ENCODE measurements at places on chromosomes 5 and 9.

GRCh38 chr9:112041536-112042243 lies 133.4 kb downstream of the SUSD1 start:
- DNase-seq: no peak

DNA sequence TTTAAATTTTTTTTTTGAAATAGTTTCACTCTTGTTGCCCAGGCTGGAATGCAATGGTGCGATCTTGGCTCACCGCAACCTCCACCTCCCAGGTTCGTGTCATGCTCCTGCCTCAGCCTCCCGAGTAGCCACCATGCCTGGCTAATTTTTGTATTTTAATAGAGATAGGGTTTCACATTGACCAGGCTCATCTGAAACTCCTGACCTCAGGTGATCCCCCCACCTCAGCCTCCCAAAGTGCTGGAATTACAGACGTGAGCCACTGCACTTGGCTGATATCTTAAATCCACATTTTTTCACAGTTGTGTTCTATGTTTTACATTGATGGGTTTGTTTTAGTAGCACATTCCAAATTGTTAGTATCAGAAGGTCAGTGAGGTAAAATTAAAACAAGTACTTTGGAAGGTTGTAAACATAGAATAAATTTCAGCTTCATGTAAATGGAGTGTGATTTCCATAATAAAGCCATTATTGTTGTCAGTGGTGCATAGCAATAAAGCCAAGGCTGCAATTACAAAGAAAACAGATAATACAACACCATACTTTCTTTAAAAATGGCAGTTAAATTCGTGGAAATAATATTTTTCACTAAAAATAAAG lies 287.2 kb downstream of the ARRDC3 start:
- no peak for DNase-seq

GRCh38 chr9:17082343-17083064 lies 52.3 kb upstream of the CNTLN start:
- no peak for DNase-seq

DNA sequence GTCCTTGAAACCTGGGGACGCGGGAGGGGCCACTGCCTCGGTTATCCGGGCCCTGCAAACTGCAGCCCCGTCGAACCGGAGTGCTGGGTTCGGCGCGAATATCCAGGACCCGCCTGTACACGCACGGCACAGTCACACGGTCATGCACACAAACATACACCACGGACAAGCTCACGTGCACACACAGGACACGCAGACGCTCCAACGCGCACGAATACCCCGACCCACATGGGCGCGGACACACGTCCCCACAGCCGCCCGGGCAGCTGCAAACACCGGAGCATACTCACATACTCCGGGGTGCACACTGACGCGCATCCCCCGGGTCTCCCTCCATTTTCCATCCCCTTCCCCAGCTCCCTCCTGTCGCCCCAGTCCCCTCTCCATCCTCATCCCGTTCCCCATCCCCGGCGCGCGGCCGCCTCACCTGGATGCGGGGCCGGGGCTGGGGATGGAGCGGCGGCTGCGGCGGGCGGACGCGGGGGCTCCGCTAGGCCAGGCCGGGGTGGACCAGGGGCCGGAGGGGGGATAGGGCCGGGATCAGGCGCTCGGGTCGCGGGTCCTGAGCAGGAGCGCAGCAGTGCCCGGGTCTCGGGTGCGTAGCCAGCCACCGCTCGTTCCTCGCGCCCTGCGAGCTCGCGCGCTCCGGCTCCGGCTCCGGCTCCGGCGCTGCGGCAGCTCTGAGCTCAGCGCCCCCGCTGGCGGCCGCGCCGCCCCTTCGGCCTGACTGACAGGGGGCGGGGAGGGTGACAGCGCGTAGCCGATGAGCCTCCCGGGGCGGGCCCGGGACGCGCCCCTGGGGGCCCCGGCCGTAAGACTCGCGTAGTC lies at the start of the genes EIF4E1B and SNCB:
Gene EIF4E1B, plus strand, starts transcription at position 823 of the 828 bp plus-strand sequence. CDS start 12,113 bp downstream, outside the sequence.
Gene SNCB, minus strand, starts transcription at position 682 of the 828 bp plus-strand sequence. CDS start 880 bp downstream, outside the sequence.
- DNase-seq: peak; percentile 4

DNA sequence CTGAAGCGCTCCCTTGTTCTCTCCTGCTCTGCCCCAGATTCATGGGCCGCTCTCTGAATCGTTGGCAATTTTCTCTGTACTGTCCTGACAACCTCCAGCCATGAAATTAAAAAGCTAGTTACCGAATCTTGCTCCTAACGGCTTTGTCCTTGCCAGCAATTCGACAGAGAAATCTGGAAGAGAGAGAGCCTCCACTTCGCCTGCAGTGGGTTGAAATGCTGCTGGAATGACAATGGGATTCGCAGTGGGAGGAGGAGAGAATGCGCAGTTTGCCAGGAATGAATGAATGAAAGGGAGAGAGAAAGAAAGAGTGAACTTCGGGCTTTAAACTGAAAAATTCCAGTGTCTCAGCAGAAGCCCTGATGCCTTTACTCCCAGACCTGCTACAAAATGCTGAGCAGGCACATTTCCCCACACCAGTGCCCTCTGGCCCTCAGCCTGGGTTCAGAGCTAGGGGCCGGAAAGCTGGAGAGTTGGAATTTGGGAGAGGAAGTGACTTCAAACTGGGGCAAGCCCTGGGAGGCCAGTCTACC lies 11.5 kb upstream of the BOD1 start:
- DNase-seq: no peak

DNA sequence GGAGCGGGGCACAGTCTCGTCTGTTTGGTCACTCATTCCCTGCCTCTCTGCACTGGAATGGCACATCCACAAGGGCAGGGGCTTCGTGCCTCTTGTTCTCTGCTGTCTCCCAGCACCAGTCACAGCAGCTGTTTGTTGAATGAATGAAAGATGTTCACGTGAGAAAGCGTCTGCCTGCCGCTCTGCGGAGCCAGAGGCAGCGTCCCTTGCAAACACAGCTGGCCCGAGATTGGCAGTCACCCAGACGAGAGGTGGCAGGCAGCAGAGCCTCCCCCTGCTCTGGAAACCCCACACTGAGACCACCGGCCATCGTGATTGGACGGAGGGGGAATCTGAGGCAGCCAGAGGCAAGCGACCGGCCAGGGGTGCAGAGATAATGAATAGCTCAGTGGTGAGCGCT lies 6.0 kb upstream of the FAM163B start:
- DNase-seq: no peak

- peak; percentile 56 for DNase-seq
Measured at GRCh38 chr9:6055216-6055615, 39.8 kb upstream of the RANBP6 start.

DNA sequence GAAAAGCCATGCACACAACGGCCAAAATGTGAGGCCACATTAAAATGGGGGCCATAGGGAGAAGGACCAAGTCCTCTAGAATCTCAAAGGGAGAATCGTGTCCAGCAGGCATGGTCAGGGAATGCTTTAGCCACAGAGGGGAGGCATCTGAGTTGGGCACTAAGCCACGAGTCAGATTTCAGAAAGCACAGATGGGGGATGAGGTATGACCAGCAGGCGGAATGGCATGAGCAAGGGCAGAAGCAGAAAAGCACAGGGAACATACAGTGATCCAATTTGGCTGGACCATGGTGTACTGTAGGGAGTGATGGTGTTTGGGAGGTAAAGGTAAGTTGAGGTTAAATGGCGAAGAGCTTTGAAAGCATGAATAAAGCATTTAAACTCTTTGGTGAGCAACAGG lies 214.6 kb downstream of the TLE1 start:
- no peak for DNase-seq

DNA sequence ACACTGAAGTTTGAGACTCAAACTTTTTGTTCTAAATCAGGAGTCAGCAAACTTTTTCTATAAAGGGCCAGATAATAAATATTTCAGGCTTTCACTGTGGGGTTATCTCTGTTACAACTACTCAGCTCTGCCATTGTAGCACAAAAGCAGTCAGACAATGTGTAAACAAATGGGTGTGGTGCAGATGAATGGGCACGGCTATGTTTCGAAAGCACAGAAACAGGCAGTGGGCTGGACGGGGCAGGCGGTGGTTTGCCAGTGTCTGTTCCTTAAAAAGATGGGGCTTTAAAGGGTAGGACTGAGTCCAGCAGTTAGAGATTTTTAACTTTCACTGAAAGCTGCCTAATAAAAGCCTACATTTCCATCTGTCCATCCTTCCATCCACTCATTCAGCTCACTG lies 48.9 kb downstream of the PFDN1 start:
- DNase-seq: no peak

GRCh38 chr9:136237486-136238341 lies 7.9 kb downstream of the QSOX2 start:
- DNase-seq: no peak

DNA sequence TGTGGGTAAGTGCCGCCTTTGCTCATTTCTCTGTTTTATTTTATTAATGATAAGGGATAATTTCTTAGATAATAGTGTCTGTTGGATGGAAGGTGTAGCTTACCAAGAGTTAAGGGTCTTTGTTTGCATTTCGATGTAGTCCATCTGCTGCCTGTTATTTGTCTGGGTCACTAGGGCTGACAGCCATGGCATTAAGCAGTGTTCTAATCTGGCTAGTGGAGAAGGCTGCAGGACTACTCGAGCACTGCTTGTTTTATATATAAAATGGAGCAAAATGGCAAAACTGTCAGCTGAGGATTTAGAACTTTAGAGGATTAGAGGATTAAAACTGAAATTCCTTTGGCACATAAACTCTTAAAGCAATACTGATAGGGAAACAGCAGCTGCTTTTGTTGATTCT lies 67.5 kb downstream of the C7 start:
- DNase-seq: no peak

- no peak for DNase-seq
Measured at GRCh38 chr9:34796924-34797323, 87.0 kb upstream of the CCL21 start.

DNA sequence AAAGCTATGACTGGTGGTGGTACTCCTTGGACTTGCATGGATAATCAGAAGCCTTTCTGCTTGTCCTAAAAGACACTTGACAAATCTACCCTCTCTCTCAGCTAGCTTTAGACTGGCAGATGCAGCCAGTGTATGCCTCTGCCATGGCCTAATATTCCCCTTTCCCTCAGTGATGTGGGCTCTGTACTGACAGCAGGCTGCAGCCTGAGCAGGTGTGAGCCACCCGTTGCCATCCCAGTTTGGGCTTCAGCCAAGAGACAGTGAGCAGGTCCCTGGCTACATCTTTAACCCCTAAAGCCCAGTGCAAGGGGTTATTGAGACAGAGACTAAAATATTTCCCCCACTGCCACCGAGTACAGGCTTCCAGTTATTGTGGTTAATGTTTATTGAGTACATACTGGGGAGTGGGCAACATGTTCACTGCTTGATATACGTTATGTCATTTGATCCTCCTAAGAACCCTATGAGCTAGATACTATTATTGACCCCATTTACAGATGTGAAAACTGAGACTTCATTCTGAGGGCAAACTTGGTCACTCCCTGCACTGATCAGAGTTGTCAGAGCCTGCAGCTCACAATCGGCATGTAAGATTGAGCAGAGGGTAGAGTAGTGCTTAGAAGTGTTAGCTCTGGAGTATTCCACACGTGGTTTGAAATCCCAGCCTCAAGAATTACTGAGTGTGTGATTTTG lies 254.2 kb downstream of the ARHGAP26 start:
- DNase-seq: no peak
